GM19239 (cell line): ENCODE measurements at places on chromosomes 12 and 14.

DNA sequence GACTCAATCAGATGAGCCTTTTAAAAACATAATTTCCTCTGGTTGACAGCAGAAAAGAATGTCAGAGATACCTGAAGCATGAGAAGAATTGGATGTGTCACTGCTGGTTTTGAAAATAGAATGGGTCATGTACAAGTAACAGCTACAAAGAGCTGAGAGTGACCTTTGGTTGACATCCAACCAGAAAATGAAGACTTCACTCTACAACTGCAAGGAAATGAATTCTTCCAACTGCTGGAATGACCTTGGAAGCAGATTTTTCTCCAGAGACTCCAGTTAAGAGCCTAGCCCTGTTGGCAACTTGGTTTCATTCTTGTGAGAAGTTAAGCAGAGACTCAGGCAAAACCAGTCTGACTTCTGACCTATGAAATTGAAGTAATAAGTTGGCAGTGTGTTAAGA is 505.9 kb downstream of the SLC16A7 start:
- no peak for DNase-seq

DNA sequence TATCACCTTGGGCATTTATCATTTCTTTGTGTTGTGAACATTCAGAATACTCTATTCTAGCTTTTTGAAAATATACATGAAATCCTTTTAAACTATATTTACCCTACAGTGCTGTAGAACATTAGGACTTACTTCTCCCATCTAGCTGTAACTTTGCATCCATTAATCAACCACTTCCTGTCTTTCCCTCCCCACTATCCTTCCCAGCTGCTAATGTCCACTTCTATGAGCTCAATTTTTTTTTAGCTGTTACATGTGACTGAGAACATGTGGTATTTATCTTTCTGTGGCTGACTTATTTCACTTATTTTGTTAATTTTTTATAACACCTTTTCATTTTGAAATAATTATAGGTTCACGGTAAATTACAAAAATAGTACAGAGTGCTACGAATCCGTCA is 136.0 kb downstream of the LMNTD1 start:
- DNase-seq = no peak

GRCh38 chr12:12701457-12701856 is 5.5 kb upstream of the GPR19 start:
- no peak for DNase-seq

DNA sequence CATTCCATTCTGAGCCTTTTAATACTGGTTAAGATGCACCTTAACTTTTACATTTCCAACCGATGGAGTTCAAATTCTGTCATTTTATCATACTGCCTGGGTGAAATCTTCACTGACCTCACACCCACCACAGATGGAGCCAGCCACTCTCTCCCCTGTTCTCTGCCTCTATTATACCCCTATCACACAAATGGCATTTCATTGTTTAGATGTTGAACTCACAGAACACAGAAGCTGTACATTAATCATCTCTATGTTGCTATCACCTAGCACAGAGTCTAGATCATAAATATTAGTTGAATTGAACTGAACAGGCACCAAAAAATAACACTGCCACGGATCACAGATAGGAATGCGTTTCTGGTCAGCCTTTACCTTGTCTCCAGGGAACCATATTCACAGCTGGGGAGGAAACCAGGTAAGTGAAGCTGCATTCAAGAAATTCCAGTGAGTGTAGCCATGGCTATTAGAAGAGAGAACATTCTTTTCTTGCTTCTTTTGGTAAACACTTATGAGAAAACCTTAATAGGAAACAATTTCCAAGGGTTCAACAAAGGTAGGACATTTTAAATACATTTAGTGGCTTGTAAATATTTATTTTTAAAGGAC is 194.9 kb upstream of the RMST start:
- DNase-seq = no peak

DNA sequence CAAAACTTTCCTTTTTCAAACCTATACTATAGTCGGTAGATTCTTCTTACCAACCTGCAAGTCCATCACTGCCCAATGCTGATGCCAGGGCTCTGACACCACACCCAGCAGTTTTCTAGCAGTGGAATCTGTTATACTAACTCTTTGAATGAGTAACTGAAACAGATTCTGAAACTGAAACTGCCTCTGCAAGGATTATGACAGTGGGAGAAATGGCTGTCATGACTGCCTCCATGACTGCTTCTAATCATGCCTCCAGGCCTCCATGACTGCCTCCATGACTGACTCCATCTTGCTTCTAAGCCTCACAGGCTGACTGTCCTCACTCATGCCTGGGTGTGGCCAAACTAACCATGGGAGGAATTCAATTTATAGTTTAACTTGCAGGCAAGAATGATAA is 29.4 kb upstream of the OXA1L start:
- peak; percentile 57 for DNase-seq
